ENCODE measurements at places on chromosomes 11 and 22.

- no peak for DNase-seq
These were observed 24.8 kb downstream of the PTPRJ start for GRCh38 chr11:48005136-48005535.

- DNase-seq, result no peak
These were observed 90.7 kb downstream of the CSNK2A3 start for GRCh38 chr11:11262171-11262920.

DNA sequence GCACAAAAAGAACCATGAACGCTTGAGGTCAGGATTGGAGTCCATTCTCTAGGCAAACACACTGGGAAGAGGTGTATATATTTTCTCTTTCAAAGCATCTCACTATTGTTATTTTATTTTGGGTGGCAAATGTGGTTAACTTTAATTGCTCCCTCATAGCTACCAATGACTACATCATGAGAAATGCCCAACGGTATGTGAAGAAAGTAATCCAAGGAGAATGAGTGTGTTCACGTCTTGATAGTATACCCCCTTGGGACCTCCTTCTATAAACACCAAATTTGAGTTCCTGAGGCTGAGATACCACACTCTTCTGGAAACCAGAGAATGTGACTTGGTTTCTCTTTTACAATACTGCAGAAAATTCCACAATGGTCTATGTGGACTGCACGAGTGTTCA is 15.8 kb downstream of the OR8D1 start:
- no peak for DNase-seq

DNA sequence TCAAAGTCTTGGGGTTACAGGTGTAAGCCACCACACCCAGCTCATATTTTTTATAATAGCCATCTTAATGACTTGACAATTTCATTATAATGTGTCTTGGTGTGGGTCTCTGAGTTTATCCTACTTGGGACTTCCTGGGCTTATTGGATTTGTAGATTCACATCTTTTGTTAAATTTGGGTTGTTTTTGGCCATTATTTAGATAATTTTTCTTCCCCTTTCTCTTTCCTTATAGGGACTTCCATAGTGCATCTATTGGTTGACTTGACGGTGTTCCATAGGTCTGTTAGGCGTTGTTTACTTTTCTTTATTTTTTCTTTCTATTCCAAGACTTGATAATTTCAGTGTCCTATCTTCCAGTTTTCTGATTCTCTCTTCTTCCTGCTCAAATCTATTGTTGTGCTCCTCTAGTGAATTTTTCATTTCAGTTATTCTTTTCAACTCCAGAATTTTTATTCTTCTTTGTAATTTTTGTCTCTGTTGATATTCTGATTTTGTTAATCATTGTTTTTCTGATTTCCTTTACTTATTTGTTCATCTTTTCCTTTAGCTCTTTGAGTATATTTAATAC is 45.6 kb downstream of the RRM1 start:
- no peak for DNase-seq

DNA sequence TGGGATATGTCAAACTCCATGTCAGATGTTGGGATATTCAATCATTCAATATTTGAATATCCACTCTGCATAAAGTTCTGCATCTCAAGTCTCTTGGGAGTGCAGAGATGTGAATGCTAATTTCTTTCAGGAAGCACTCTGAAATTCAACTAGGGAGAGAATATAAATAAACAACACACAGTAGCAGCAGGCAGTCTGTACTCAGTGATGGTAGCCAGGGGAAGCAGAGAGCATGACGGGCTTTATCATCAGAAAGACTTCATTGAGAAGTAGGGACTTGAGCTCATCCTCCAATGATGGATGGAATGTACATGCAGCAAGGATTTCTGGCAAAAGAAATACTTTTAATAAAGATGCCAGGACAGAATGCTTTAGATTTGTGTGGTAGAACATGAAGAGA is 9.8 kb upstream of the TEAD1 start:
- no peak for DNase-seq

DNA sequence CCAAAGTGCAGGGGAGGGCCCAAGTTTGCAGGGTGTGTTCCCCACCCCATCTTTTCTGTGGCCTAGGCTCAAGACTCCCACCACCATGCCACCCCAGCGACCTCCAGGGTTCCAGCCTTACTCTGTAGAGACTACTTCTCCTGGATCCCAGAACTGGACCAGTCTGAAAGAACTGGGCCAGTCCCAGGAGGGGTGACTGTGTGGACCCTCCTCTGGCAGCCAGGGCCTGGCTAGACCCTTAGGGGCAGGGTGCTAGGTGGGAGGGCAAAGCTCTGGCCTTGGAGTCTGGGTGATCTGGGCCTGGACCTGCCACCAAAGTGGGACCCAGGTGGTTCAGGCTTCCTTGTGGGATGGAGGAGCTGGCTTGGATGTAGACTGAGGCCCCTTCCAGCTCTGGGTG is 41.8 kb upstream of the ACCSL start:
- no peak for DNase-seq

DNA sequence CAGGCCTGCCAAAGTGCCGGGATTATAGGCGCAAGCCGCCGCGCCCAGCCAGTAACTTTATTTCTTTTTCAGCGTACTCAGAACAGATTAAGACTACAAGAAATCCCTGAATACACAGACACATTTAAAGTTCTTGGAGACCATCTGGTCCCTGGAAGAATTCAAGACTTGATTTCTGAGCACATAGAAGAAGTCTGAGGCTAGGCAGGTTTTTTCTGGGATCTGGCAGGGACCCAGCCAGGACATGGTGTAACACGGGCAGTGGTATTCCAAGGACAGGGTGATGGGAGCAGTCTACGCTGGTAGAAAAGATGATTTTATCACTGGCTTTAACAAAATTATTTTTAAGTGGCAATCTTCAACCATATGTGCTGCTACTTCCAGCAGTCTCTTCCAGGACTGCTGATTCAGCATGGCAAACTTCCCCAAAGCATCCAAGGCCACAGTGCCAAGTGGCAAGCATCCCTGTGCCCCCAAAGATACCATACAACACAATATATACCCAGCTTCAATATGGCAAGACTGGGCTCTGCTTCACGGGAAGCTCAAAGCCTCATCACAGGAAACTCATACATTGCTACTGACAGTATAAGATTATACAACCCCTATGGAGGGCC is 105.2 kb upstream of the OR5AK2 start:
- DNase-seq, result no peak

GRCh38 chr22:26401726-26402125 is 27.3 kb upstream of the ASPHD2 start:
- no peak for DNase-seq

DNA sequence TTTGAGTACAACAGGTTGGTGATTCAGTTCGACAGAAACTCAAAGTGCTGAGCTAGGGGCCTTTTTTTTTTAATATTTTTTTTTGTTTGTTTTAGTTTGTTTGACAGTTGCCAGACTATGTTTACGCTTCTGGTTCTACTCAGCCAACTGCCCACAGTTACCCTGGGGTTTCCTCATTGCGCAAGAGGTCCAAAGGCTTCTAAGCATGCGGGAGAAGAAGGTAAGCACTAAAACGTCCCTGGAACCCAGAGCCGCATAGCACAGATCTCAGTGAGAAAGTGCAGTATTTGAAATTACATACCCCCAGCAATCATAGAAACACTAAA is 649 bp downstream of the PRRG4 start:
- no peak for DNase-seq

DNA sequence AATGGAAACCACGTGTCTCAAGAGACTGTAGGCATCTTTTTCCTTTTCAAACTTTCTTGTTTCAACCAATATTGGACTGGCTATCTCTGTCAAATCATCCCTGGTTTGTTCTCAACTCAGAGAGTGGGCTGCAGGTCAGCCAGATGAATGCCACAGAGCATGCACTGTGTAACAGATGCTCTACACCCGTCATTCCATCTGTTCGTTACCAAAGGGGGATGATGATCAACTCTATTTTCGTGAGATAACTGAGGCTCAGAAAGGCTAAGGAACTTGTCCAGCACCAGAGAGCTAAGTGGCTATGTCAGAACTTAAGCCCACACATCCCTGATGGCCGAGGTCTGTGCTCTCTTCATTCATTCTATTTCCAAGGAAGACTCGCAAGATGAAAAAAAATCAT is 42.1 kb downstream of the SLC1A2 start:
- DNase-seq, result no peak

GRCh38 chr22:44438056-44438455 is 60.0 kb downstream of the RTL6 start:
- DNase-seq, result no peak

DNA sequence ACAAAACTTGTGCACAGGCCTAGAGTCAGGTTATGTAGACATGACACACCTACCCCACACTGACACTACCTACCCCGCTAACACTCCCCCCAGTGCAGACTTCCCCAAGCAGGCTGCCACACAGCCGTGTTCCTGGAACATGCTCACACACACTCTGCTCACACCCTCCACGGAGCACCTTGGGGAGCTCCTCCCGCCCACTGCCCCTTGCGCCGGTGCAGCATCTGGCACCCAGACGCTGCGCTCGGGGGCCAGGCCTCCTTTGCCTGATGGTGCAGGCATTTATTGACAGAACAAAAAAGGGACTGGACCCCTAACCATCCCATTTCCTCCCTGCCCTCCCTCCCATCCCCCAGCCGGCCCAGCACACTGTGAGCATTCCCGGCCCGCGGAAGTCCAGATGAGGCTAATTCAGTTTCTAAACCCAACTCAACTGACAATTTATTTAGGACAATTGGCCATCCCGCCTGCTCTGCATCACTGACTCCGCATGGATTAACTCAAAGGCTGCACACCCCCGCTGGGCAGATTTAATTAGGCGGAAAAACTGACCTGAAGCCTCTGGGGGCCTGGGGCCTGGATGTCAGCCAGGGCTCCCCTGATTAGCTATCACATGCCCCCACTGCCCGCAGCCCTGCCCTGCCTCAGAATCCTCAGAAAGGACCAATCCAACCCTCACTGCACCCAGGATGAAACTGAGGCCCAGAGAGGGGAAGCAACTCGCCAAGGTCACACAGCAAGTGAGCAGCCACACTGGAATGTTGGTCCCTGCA is 30.1 kb downstream of the KCNC1 start:
- DNase-seq, result no peak

DNA sequence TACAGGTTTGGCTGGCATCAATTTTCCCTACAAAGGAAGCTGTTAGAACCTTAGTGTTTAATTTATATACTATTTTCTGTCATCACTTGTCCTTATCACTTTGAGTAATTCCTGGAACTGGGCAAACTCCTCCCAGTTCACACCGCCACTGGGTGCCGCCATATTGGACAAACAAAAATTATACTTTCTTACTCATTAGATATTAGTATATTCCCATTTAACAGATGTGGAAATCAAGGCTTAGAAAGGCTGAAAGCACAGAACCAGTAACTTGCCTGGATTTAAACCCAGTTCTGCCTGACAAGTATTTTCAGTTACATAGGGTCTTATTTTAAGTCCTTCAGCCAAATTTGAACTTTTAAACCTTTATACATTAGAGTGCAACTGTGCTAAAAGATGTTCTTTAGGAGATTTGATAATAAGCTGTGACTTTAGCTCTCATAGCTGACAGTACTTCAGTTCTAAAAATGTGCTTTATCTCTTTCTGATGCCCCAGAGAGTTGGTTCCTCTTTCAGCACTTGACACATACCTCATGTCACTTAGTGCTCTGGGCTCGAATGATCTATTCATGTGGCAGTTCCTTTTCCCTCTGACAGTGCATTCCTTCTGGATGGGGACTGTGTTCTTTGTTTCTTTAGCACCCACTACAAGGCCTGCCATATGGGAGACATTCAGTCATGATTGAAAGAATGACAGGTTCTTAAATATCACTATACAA is 25.4 kb downstream of the COA4 start:
- no peak for DNase-seq

GRCh38 chr11:10413268-10413667 is 41.8 kb upstream of the AMPD3 start:
- DNase-seq, result peak; percentile 83

DNA sequence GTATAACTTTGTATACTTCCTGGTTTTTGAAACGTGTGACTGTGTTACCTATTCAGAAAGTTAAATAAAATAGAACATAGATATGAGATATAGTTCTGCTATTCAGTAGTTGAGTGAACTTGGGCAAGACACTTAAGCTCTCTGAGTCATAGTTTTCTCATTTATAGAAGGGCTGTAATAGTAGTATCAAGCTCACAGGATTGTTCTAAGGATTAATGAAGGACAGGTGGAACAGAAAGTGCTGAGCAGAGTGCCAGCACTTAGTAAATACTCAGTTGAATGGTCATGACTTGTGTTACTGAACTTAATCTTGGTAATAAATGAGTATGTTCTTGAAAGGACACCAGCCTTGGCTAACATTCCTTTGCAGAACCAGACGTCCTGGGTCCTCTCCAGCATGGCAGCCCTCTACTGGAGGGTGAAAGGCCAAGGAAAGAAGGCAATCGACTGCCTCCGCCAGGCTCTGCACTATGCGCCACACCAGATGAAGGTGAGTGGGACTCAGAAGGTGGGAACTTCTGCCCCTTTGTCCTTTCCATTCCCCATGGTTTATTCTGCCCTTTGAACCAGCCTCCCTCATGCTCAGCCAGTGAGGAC is 131.2 kb downstream of the TTC17 start:
- DNase-seq, result no peak

GRCh38 chr11:729492-730074 is 17.7 kb upstream of the TALDO1 start:
- DNase-seq, result no peak

- DNase-seq, result no peak
These were observed 40.9 kb upstream of the CELSR1 start for GRCh38 chr22:46578251-46578823.

- no peak for DNase-seq
These were observed 41.7 kb downstream of the PRMT3 start for GRCh38 chr11:20429216-20429615.

GRCh38 chr11:76790251-76790650 is 7.1 kb downstream of the TSKU start:
- no peak for DNase-seq

- no peak for DNase-seq
These were observed 13.8 kb downstream of the CABP7 start for GRCh38 chr22:29733362-29734201.

DNA sequence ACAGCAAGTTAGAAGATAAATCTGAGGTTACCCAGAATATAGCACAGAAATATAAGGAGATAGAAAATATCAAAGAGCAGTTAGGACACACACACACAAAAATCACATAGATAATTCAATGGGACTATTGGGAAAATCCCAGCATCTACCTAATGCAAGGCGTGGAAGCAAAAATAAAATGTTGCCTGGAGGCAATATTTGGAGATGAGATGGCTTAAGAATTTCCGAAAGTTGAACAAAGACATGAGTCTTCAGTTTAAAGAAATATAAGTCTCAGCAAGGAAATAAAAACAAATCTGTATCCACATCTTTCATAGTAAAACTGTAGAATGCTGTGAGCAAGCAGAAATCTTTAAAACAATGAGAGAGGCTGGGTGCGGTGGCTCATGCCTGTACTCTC is 29.5 kb upstream of the ACR start:
- no peak for DNase-seq

- DNase-seq, result no peak
These were observed 26.1 kb upstream of the RIC3 start for GRCh38 chr11:8194956-8195355.

- DNase-seq, result no peak
These were observed 2.6 kb downstream of the PRDX5 start for GRCh38 chr11:64320556-64320955.

- no peak for DNase-seq
These were observed 575.5 kb downstream of the SOX6 start for GRCh38 chr11:15780837-15781236.
